ENCODE measurements at places on chromosomes 6 and 20. TPM values are rescaled to one million over a fixed set of nuclear protein-coding genes. Genes with fewer than 3 reads are reported as not detected.

The CLIC5 gene
- not detected for total RNA-seq

- no peak overlapping the region for H3K4me3 ChIP-seq
- DNase-seq = no peak
- H3K27me3 ChIP-seq = no peaks in the 10 kb centered on the region
- no peak overlapping the region for H3K27ac ChIP-seq
- no peaks in the 10 kb centered on the region for H3K4me1 ChIP-seq
Measured at GRCh38 chr6:8939615-8940014, 504.3 kb upstream of the SLC35B3 start.

The PKIB gene
- 73.3 TPM for total RNA-seq

The RIMS4 gene
- 44.2 TPM for total RNA-seq

- DNase-seq = no peak
- H3K36me3 ChIP-seq = no peaks in the 10 kb centered on the region
- H3K27ac ChIP-seq = no peak overlapping the region
- no peaks in the 10 kb centered on the region for H3K27me3 ChIP-seq
- H3K4me1 ChIP-seq = no peaks in the 10 kb centered on the region
- no peak overlapping the region for H3K4me3 ChIP-seq
Measured at GRCh38 chr20:15609921-15610320, 963.3 kb downstream of the KIF16B start.

DNA sequence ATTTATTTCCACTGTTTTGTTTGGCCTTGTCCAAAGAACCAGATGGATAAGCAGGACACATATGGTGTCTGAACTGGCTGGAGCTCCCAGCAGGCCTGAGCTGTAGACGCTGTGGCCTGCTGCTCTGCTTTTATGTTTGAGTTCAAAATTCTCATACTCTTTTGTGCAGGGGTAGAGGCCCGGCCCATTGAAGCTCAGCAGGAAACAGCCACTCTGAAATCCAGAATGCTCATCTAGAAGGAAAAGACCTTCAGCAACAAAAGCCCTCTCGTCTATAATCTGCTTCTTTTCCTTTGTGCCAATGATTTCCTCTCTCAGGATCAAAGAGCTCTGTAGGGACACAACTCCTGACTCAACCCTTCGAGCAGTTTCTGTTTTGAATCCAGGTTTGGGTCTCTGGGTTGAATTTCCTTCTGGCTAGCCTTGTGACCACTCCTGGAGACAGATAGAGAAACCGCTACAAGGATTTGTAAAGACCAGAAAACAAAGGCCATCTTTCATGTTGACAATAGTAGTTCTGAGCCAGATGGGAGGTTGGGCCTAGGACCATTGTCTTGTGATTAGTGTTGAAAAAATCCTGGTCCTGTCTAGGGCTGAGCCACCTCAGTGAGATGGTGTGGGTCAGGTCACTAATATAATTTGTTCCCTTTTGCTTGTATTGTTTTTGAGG, 446.7 kb downstream of the BCKDHB start:
- H3K36me3 ChIP-seq = no peaks in the 10 kb centered on the region
- H3K27me3 ChIP-seq = no peaks in the 10 kb centered on the region
- no peak overlapping the region for H3K27ac ChIP-seq
- no peaks in the 10 kb centered on the region for H3K4me1 ChIP-seq
- no peak overlapping the region for H3K4me3 ChIP-seq
- DNase-seq = no peak

- no peaks in the 10 kb centered on the region for H3K27me3 ChIP-seq
- no peak overlapping the region for H3K27ac ChIP-seq
- no peaks in the 10 kb centered on the region for H3K36me3 ChIP-seq
Measured at GRCh38 chr6:56222499-56222898, 24.9 kb downstream of the COL21A1 start.

The ZNF334 gene
- 15.9 TPM for total RNA-seq

DNA sequence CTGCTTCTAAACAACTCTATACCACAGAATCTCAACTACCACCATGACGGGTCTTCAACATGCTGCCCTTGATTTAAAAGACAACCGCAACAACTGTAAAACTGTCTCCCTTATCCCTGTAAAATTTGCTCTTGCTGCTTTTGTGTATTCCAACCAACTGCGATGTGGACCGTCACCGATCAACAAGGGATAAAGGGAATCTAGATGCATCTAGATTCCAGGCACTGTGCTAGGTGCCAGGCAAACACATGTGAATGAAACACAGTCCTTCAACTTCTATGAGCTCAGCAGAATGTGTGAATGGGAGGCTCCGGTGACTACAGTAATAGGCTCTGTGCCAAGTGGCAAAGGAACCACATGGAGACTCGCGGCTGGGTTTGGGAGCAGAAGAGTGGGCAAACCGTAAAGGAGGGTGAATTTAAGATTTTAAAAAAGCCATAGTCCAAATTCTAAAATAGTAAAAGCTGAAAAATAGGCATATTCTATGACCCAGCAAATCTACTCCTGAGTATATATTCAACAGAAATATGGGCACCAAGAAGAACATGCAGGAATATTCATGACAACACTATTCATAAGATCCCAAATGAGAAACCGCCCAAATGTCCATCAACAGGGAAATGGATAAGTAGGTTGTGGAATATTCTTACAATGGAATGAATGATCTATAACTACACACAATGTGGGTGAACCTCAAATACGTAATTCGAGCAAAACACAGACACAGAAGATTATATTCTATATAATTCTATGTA, 3.7 kb upstream of the PRND start:
- no peak overlapping the region for H3K4me3 ChIP-seq
- no peaks in the 10 kb centered on the region for H3K27me3 ChIP-seq
- H3K27ac ChIP-seq = no peak overlapping the region
- H3K36me3 ChIP-seq = no peaks in the 10 kb centered on the region
- H3K4me1 ChIP-seq = peaks cover 3% of the 10 kb centered on the region

DNA sequence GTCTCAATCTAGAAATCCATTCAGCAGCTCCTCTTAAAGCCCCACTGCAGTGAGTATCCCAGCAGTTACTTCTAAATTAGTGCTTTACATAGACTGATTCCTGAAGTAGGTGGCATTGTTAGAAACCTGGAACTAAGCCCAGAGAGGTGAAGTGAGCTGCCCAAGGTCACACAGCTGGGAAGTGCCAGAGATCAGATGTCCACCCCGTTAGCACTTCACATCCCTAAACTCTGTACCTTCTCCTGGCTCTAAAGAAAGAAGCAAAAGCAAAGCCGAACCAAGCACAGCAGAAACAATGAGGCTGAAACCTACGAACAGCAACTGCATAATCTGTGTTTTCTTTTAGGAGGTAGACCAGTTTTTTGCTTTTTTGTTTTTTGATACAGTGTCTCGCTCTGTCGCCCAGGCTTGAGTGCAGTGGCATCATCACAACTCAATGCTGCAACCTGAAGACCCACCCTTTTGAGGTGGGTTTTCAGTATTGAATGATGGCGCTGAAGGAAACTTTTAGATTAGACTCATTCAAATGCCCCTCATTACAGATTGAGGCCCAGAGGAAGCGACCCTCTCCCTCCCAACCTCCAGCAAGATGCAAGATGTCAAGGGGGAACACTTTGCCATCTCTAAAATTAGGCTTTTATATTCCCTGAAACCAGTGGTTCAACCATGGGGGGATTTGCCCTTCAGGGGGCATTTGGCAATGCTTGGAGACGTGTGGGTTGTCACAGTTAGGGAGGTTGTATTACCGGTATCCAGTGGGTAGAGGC, 3.2 kb upstream of the ZMYND8 start:
- H3K4me3 ChIP-seq = no peak overlapping the region
- peaks cover 47% of the 10 kb centered on the region for H3K4me1 ChIP-seq
- H3K27ac ChIP-seq = peak overlapping the region; percentile 98
- H3K27me3 ChIP-seq = no peaks in the 10 kb centered on the region

- DNase-seq = no peak
- no peak overlapping the region for H3K27ac ChIP-seq
- no peaks in the 10 kb centered on the region for H3K36me3 ChIP-seq
- H3K27me3 ChIP-seq = no peaks in the 10 kb centered on the region
Measured at GRCh38 chr20:17704589-17705317, 5.0 kb downstream of the BANF2 start.

DNA sequence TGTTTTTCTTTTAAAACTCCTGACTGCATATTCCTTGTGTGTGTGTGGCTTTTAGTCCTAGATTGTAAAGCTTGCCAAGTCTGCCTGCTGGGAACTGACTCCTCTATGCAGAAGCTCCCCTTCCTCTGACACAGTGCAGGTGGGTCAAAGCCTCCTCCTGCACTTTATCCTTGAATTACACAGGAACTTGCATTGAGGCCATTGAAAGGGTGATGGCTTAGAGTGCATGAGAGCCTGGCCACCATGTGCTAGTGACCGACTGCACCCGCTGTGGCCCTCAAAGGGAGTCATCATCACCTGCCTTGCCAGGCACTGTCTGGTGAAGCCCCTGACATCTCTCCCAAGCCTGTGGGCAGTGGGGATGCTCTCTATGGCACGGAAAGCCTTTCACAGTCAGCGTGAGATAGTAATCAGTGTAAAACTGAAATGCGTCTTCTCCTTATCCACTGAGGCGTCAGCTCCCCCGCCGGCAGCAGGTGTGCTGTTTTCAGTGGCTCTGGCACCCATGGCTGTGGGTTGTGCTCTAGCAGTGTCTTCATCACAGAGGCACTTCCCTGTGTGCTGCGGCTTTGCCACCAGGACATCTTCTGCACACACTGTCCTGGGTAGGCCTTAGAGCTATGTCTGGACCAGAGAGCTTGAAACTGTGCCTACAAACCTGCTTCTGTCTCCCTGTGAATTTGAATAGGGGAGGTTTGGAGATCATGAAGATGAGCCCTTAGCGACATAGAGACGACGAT, 87.9 kb downstream of the THBS2 start:
- H3K4me1 ChIP-seq = no peaks in the 10 kb centered on the region
- no peaks in the 10 kb centered on the region for H3K27me3 ChIP-seq
- no peaks in the 10 kb centered on the region for H3K36me3 ChIP-seq
- DNase-seq = no peak
- no peak overlapping the region for H3K27ac ChIP-seq
- no peak overlapping the region for H3K4me3 ChIP-seq

DNA sequence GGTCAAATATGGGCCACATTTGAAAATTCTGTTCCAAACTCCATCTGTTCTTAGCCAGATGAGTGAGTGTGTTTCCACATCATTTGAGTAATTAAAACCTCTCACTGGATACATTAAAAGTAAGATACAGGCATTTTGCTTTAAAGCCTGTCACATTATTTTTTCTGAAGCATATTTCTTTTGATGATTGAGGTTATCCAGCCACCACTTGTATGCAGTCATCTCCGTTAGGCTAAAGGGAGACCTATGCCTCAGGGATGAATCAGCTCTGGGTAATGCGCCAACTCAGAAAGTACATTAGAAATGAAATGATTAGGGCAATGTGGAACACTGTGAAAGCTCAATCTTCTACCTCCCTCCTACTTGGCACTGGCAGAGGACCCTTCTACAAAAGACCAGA, 90.7 kb downstream of the SNAP25 start:
- H3K27ac ChIP-seq = no peak overlapping the region
- no peak overlapping the region for H3K4me3 ChIP-seq
- no peaks in the 10 kb centered on the region for H3K4me1 ChIP-seq
- no peaks in the 10 kb centered on the region for H3K27me3 ChIP-seq
- no peaks in the 10 kb centered on the region for H3K36me3 ChIP-seq

The PSORS1C2 gene
- total RNA-seq = not detected
